MCF 10A (cell line): ENCODE measurements at places on chromosomes 16 and 17. TPM values are rescaled to one million over a fixed set of nuclear protein-coding genes. Genes with fewer than 3 reads are reported as not detected.

PLEKHM1 gene
- 53.4 and 87.4 TPM in 2 replicates for total RNA-seq

CCL17 gene
- total RNA-seq = not detected in 2 replicates

NPIPA3 gene
- 3.2 and 3.3 TPM in 2 replicates for total RNA-seq

HBM gene
- total RNA-seq = not detected in 2 replicates

HID1 gene
- 3.2 and 7.0 TPM in 2 replicates for total RNA-seq

GUCY2D gene
- total RNA-seq = not detected in 2 replicates

CCL13 gene
- total RNA-seq = not detected in 2 replicates

KRTAP3-2 gene
- not detected in 2 replicates for total RNA-seq
